ENCODE measurements at places on chromosomes 2 and 18.

DNA sequence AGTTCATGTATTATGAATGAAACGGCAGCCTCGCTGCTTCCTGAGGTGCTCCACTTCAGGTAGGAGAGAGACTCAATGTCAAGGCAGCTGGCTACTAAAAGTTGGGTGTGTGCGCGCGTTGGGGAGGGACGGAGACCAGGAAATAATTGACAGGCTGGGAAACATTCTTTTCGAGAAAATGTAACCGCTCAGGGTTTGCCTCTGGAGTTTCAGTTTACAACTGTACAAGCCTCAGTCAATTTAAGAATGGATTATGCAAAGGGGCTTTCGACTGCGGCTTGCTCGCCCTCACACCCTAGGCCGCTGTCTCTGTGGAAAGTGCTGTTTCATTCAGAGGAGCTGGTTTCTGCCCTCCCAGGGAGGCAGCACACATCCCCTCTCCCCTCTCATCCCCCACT lies 4.4 kb upstream of the SPRED2 start:
- no peak for DNase-seq

- no peak for DNase-seq
Observed at GRCh38 chr2:17637131-17637906, 96.8 kb downstream of the VSNL1 start.

DNA sequence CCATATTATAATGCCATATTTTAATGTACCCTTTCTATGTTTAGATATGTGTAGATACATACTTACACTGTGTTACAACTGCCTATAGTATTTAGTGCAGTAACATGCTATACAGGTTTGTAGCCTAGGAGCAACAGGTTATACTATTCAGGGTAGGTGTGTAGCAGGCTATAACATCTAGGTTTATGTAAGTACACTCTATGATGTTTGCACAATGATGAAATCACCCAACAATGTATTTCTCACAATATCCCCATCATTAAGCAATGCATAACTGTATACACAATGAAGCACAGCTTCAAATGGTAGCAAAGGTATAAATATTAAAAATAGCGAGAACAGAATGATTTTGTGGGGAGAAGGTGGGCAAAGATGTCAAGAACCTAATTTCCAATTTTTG lies 117.8 kb downstream of the DYM start:
- DNase-seq, result no peak

DNA sequence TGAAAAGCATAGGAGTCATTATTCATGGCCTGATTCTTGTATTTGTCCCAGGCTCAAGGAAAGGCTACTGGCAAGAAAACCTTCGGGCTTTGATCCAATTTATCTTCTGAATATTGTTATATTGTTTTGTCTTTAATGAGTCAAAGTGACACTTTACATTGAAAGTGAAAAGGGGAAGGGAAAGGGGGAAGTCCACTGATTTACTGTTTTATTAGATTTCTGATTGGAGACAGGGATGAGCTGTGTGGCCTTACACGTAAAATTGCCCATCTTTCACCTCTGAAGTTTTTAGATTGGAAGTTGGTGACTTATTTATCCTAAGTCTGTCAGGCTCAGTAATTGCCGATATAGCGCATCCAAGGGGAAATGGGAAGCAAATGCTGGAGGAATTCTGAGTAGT lies 843.8 kb upstream of the LRRTM1 start:
- no peak for DNase-seq

- no peak for DNase-seq
Observed at GRCh38 chr2:30491225-30491624, 44.2 kb downstream of the LCLAT1 start.

GRCh38 chr2:161085149-161085548 lies 75.1 kb upstream of the TANK start:
- DNase-seq, result no peak

GRCh38 chr18:12362473-12363174 lies 14.4 kb downstream of the AFG3L2 start:
- DNase-seq, result no peak

GRCh38 chr2:195902857-195903256 lies 165.8 kb downstream of the DNAH7 start:
- no peak for DNase-seq

- no peak for DNase-seq
Observed at GRCh38 chr2:109173311-109174171, 44.5 kb downstream of the SH3RF3 start.

DNA sequence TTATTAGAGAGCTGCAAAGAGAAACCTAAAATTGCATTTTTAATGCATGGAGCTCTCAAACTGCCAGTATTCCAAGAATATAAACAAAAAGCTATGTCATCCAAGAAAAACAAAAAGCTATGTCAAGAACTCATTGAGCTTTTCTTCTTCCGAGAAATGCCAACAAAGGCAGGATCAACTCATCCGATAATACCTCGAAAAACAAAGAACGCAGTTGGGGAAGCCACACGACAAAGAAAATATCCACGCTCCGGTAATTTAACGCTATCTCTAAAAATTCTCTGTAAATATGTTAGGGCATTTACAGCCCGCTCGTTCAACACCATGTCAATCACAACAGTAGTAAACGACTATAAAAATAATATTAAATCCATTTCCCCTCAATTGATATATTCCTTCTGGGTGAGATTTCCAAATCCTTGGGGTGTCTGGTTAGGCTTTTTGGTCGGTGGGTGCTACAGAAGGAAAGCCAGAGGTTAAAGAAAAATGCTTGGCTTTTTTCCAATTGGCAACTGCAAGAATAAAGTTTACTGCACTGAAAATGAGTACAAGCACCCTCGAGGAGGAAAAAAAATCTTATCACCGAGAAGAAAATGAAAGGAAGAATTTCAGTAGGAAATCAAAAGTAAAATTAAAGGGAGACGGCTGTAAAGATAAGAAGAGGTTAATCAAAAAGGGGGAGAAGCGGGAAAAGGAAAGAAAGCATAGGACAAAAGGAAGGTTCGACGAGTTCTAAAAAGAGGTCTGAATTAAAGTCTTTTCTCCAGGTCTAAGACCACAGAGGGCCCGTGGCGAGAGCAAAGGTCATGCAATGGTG lies 856 bp downstream of the TIA1 start:
- no peak for DNase-seq

DNA sequence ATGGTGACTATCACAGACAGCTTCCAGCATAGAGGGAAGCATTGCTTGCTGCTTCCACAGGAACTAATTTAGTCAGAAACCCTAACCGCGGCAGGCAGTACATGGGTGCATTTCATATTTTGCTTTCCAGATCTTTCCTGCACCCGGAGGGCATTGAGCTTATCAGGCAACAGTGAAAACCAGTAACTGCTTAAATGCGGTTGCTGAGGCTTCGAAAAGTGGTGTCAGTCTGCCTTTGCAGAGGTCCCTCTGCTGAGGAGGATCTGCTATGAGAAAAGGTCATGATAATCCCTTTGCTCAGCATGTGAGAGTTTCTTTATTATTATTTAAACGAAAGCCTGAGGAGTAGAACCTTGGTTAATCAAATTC lies 44.6 kb upstream of the ROCK2 start:
- no peak for DNase-seq

DNA sequence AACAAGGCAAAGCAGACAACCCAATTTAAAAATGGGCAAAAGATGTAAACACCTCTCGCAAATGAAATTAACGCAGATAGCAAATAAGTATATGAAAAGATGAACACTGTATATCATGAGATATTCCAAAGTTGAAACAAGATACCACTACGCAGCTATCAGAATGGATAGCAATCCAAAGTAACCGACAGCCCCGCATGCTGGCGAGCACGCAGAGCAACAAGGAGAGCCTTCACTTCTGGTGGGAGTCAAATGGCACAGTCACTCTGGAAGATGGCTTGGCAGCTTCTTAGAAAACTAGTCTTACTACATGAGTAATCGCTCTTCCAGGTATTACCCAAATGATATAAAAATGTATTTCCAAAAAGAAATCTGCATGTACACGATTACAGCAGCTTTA lies 1.4 kb downstream of the NDUFA10 start:
- DNase-seq, result no peak

GRCh38 chr2:218095853-218096252 lies 26.8 kb downstream of the RUFY4 start:
- DNase-seq, result no peak

- DNase-seq, result peak; percentile 50
Observed at GRCh38 chr2:88190808-88191721, 20.9 kb downstream of the THNSL2 start.

GRCh38 chr2:111633643-111634042 lies 250.3 kb downstream of the ANAPC1 start:
- DNase-seq, result no peak

DNA sequence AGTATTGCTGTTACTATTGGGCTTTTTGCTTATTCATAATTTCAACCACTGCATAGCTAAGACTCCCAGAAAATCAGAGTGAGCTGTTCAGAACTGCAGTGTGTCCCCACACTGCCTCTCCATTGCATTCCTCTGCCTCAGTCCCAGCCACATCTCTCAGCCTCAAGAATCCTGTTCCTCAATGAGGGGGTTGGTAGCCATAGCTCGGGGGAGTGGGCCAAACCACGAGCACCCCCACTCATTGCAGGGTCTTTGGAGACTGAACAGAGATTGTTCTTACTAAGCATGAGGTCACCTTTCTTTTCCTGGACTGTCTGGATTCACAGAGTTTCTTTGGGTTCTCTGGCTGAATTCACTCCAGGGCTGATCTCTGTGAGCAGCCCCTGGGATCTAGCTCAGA lies 161.1 kb downstream of the GFPT1 start:
- no peak for DNase-seq

DNA sequence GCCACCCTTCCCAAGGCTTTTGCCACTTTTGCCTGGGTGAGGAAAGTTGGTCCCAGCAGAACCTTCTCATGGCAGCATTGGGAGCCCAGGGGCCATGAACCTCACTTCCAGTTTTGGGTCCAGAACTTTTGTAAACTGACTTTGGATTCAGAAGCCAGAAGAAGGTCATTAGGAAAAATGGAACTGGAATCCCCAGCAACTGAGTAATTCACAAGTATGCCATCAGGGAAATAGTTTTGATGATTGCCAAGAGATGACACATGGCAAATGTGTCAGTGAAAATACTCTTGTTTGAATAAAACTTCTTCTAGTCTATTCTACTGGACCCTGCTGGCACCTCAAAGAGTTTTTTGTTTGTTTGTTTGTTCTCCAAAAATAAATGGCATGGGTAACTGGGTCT lies 203.7 kb downstream of the SETBP1 start:
- no peak for DNase-seq

- no peak for DNase-seq
Observed at GRCh38 chr2:47558116-47558767, 155.3 kb downstream of the MSH2 start.

DNA sequence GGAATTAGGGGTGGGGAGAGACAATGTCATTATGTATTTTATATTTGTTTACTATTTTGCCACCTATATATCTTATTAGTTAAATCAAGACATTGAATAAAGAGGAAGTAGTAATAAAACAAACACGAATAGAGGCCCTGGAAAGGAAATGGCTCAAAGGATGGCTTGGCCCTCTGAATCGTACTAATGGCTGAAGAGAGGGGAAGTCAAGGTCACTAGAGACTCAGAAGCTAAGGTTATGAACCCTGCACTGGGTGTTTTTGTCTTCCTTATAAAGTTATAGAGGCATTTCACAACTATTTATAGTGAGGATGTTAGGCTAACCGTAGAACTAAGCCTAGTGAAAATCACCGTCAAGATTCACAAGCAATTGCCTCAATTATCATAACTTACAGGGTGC lies 685.9 kb downstream of the ARHGAP15 start:
- no peak for DNase-seq

GRCh38 chr18:79400091-79400590 lies 4.4 kb downstream of the NFATC1 start:
- DNase-seq, result peak; percentile 28

DNA sequence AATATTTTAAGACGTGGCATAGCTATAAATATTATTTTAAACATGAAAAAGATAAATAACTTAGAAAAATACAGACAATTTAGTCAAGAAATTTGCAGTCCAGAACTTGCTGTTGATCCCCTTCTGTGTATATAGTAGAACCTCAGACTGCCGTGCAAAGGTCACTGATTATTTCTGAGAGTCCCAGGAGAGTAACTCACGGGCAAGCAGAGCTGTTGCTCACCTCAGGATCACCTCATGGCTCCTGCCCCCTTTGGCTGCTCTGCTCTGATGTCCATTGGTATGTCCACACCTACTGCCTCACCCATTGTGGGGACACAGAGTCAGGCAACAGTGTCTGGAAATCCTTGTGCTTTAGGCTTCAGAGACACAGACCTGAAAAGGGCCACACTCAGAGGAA lies 392.9 kb upstream of the CELF4 start:
- no peak for DNase-seq

GRCh38 chr2:231687133-231687852 lies 21.0 kb upstream of the PTMA start:
- peak; percentile 44 for DNase-seq

- DNase-seq, result no peak
Observed at GRCh38 chr2:48397281-48397680, 132.7 kb upstream of the STON1 start.

- DNase-seq, result no peak
Observed at GRCh38 chr2:218985021-218985324, at the start of gene FEV. Gene FEV (minus strand): TSS chr2:218985184. CDS start chr2:218985075, 109 bp downstream.

- no peak for DNase-seq
Observed at GRCh38 chr2:60522462-60522861, 31.0 kb downstream of the BCL11A start.

GRCh38 chr2:215439404-215439803 lies 3.5 kb upstream of the FN1 start:
- DNase-seq, result no peak

DNA sequence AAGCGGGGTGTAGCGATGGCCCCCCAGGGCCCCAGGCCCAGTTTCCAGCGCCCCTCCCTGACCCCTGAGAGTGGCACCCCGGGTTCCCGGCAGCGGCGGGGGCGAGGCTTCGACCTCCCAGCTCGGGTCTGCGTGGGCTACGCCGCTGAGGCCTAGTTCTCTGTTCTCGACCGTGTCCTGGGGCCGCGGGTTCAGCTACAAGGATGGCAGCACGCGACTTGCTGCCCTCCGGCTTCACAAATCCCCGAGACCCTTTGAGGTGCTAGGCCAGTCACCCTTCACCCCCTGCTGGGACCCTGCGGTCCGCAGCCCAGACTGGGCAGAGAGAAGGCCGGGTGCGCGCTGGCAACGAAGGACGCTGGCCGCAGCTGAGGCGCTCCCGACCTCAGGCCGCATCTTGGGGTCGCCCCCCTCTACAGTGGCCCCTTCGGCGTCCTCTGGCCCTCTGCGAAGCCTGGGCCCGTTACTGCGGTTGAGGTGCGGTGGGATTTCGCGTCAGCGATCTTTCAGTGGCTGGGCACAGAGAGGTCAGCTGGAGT lies 1.2 kb downstream of the OTX1 start:
- peak; percentile 28 for DNase-seq

DNA sequence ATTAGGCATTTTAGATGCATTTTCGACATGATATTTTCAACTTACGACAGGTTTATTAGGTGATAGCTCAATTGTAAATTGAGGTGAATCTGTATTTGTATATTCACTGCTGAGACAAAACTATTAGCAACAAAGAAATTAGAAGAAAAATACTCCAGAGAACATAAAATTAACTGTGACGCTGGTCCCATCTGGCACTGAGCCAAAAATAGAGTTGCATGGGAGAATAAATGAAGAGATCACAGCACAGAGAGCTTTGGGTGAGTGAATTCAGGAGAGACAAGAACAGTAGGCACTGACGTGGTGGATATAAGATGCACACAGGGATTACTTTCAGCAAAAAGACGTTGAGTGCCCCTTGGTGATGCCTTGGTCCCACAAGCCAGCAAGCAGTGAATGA lies 306.2 kb upstream of the RAB6C start:
- no peak for DNase-seq

- no peak for DNase-seq
Observed at GRCh38 chr2:205520311-205520710, 162.0 kb upstream of the NRP2 start.

GRCh38 chr18:46013484-46014189 lies 46.5 kb upstream of the EPG5 start:
- DNase-seq, result no peak
